ENCODE measurements at places on chromosomes 12 and 14.
A peak's percentile ranks its signal among the peaks of the same experiment; 100 is the strongest.

- peak; percentile 56 for DNase-seq
Measured at GRCh38 chr12:18430425-18431048, 169.2 kb downstream of the PIK3C2G start.

DNA sequence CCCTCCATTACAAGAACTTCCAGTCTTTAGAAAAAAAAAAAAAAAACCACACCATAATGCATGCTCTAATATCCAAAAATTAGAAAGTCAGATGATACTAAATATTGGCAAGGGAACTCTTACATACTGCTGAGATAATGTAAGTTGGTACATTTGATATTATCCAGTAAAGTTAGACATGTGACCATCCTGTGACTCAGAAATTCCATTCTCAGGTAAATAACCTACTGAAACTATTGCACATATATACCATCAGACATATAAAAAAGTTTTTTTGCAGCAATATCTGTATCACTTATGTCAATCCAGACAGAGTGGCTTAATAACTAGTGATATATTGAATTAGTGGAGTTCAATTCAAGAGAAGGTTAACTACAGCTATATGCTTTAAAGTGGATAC lies 63.5 kb downstream of the KITLG start:
- no peak for DNase-seq

- no peak for DNase-seq
Measured at GRCh38 chr12:124365726-124366430, 71.0 kb downstream of the RFLNA start.

DNA sequence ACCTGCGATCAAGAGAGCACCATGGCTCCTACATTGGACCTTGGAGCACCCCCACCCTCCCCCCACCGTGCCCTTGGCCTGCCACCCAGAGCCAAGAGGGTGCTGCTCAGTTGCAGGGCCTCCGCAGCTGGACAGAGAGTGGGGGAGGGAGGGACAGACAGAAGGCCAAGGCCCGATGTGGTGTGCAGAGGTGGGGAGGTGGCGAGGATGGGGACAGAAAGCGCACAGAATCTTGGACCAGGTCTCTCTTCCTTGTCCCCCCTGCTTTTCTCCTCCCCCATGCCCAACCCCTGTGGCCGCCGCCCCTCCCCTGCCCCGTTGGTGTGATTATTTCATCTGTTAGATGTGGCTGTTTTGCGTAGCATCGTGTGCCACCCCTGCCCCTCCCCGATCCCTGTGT lies 1.8 kb upstream of the RNU7-1 start:
- DNase-seq, result no peak

DNA sequence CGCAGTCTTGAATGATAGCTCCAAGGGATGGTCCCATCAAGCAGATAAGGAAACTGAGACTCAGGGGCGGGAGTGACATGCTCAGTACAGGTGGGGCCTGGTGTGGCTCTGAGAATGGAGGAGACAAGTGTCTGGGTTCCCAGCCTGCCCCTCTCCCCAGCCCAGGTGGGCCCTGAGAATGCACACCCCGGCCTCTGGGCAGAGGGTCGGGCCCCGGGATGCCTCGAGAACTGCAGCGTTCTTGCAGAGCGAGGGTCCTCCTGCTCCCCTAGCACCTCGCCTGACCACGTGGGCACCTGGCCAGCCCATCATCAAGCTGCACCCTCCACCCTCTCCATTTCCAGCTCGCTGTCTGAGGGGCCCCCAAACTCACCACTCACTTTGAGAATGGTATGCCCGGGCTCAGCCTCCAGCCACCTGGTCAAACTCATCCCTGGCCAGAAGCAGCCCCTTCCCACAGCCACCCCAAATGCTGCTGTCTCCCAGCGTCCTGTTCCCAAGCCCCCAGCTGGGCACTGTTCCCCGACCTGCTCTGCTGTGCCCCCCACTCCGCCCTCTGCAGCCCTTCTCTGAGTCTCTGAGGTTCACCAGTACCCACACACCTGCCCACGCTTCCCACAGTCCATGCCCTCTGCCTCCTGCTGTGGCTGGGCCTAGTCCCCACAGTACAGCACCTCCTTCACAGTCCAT lies 44.3 kb downstream of the CYP46A1 start:
- no peak for DNase-seq

- no peak for DNase-seq
Measured at GRCh38 chr12:129594098-129594497, 309.7 kb downstream of the TMEM132D start.

- DNase-seq, result no peak
Measured at GRCh38 chr14:80956922-80957321, 1.5 kb downstream of the TSHR start.

GRCh38 chr12:53746592-53747092 lies 5.1 kb downstream of the CISTR start:
- DNase-seq, result peak; percentile 97

- DNase-seq, result no peak
Measured at GRCh38 chr12:3574986-3575385, 84.0 kb downstream of the PRMT8 start.

- no peak for DNase-seq
Measured at GRCh38 chr12:88615490-88615889, 35.2 kb upstream of the KITLG start.

- DNase-seq, result no peak
Measured at GRCh38 chr12:806200-806791, 53.9 kb downstream of the WNK1 start.

DNA sequence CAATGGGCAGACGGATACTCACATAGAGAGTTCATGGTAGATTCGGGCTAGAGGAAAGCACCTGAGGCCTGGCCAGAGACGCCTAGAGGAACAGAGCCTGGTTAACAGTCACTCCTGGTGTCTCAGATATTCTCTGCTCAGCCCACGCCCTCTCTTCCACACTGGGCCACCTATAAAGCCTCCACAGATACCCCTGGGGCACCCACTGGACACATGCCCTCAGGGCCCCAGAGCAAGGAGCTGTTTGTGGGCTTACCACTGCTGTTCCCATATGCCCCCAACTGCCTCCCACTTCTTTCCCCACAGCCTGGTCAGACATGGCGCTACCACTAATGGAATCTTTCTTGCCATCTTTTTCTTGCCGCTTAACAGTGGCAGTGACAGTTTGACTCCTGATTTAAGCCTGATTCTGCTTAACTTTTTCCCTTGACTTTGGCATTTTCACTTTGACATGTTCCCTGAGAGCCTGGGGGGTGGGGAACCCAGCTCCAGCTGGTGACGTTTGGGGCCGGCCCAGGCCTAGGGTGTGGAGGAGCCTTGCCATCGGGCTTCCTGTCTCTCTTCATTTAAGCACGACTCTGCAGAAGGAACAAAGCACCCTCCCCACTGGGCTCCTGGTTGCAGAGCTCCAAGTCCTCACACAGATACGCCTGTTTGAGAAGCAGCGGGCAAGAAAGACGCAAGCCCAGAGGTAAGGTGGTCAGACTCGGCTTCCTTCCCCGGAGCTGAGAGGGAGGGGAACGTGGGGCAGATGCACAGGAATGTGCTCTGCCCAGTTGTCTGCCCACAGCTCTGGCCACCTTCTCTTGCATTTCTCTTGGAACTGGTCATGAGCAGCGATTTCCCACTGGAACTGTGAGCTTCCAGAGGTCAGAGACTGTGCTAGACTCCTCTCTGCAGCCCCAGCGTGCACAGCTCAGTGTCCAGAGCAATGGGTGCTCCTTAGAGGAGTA lies at the start of gene CD4:
Gene CD4 (plus strand): TSS at position 557 of the 953 bp plus-strand sequence. CDS start 10,611 bp downstream, outside the sequence.
- DNase-seq, result no peak

DNA sequence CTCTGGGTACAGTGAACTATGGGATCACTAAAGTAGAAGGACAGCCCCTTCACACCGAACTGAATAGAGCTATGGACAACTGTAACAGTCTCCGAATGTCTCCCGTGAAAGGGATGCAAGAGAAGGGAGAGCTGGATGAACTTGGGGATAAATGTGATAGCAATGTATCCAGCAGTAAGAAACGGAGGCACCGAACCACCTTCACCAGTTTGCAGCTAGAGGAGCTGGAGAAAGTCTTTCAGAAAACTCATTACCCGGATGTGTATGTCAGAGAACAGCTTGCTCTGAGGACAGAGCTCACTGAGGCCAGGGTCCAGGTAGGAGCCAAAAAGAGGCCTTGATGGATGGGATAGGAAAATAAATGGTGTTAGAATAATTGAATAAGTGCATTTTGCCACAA lies 3.5 kb downstream of the ALX1 start:
- DNase-seq, result no peak

DNA sequence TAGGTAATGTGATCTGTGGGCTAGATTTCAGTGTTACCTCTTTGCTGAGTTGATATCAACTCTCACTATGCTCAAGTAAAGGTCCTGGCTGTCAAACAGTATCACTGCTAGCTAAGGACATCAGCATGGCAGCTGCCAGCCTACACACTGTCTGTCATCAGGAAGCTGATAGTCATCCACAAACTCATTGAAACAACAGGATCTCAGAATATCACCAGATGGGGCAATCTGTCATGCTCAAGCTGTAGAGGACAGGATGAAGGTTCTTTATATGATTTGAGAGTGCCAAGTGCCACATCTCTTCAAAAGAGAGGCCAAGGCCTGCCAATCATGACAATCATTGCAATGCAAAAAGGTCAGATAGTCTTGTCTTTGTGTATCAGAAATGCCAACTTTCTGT lies 811.5 kb upstream of the SEL1L start:
- no peak for DNase-seq
